ENCODE measurements at places on chromosomes 1 and 21.

DNA sequence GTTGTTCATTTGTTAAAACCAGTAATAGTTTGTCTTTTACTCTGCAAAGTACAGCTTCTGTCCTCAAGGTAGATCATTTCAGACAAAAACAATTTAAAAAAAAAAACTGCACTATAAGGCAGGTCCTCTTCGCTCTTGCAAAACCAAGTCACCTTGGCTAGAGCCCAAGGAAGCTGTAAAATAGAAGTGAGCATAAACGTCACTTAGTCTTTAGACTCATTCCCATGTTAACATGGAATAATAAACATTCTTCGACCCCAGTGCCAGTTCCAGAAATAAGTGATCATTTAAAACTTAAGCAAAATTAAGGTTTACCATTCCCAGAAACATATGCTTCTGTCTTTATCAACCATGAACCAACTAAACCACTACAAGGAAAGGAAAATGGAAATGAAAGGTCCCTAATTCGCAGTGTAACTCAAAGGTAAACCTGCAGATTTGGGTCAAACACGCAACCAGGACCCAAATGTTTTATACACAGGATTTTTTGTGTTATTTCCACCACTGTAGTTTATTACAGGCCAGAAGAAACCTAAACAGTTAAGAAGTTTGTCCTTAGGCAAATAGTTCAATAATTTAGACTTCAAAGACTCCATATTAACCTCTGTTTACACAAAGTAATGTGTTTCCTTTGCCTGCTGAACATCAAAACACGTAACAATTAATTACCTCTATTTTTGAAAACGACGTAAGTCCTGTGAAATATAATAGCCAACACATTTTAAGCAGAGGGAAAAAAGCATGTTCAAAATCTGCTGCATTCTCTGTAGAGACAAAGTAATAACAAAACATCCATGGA, 54.6 kb downstream of the TGFBR3 start:
- no peak for DNase-seq

DNA sequence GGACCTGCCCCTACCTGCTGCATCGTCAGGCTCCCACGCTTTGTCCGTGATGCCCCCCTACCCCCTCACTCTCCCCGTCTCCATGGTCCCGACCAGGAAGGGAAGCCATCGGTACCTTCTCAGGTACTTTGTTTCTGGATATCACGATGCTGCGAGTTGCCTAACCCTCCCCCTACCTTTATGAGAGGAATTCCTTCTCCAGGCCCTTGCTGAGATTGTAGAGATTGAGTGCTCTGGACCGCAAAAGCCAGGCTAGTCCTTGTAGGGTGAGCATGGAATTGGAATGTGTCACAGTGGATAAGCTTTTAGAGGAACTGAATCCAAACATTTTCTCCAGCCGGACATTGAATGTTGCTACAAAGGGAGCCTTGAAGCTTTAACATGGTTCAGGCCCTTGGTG, 8.9 kb downstream of the SPATA46 start:
- DNase-seq, result no peak

DNA sequence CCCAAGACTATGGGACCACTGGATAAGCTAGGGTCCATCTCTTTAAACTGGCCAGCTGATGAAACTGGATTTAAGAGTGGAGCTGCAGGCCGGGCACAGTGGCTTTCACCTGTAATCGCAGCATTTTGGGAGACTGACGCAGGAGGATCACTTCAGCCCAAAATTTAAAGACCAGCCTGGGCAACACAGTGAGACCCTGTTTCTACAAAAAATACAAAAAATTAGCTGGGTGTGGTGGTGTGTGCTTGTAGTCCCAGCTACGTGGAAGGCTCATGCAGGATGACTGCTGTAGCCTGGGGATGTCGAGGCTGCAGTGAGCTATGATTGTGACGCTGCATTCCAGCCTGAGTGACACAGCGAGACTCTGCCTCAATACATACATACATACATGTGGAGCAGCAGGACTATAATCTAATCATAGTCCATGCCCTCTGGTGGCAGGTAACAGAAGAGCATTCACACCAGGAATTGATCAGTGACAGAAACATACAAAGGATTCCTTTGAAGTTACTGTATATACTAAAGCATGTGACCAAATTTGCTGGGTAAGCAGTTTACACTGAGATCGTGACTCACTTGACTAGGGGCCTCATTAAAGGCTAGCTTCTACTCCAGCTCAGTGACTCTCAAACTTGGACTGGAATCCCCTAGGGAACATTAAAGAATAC, 101.5 kb upstream of the SLFNL1 start:
- DNase-seq, result no peak

DNA sequence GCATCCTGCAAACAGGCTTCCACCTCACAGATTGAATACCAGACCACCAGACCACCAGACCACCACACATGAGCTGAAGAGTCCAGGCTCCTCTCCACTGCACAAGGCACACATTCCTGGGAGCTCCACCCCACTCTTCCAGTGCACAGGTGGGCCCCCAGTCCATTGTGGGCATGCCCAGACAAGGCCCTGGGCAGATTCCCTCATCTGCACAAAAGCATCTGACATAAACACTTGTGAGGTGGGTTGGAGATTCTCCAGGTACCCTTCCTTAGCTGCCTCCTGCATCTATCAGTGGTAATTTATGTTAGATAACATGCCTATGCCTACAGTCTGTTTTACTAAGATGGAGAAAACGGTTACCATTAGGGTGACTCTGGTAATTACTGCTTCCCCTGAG, 11.6 kb upstream of the CTBS start:
- DNase-seq, result no peak

DNA sequence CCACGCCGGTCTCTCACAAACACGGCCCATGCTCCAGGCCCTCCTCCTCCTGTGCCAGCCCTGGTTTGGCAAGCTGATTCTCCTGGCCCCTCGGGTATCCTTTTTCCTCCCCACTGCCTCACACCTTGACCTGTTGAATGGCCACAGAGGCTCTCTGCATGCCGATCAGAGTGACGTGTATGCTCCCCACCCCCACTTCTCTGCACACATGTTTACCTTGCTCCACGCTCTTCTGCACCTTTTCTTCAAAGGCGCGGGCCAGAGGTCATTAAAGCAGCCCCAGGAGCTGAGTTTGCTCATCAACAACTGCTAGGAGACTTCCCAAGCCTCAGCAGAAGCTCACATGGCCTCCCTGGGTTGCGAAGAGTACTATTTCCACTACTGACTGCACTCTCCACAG, 139.3 kb upstream of the EDN2 start:
- no peak for DNase-seq

DNA sequence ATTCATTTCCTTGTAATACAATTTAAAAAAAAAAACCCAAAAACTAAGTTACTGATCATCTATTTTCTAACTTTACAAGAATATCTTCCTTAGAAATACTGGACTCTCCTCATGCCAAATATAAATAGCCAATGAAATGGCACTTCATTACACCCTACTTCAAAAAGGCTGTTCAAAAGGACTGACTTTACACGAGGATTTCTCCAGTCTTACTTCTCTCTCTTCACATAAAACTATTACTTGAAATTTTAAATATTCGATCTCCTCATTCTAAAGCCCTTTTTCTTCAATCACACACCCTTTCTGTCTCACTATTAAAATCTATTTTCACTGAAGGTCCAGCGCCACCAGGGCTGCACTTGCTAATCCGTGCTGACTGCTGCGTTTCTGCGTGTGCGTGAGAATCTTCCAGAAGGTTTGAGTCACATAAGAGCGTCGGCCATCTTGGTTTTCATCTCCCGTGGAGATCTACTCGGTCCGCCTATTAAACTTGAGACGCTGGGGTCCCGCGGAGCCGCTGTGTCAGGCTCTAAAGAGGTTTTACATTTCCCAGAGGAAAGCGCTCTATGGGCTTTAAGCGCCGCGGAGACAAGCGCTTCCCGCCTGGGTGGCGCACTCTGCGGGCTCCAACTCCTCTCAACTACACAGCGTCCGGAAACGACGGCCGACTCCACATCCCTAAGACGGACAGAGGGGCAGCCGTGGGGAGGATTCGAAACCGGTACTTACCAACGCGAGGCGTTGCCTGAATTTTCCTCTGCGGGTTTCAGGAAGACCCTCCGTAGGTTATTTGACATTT, 631 bp downstream of the LRIF1 start:
- DNase-seq, result peak; percentile 33

GRCh38 chr21:28485301-28486022, 507.2 kb downstream of the LTN1 start:
- no peak for DNase-seq

- no peak for DNase-seq
Measured at GRCh38 chr1:232339073-232339472, 290.9 kb downstream of the SIPA1L2 start.
